Mucosa of descending colon (tissue), 3 donors: ENCODE measurements at places on chromosomes 11 and 22. TPM values are rescaled to one million over a fixed set of nuclear protein-coding genes. Genes with fewer than 3 reads are reported as not detected.

The KRTAP5-7 gene
- not detected for total RNA-seq

The TMEM45B gene
- 165 TPM for total RNA-seq

The TNRC6B gene
- 72.9 TPM for total RNA-seq

The OR10A2 gene
- not detected for total RNA-seq

The PLAAT2 gene
- 238 TPM for total RNA-seq

The WNT11 gene
- 5.2 TPM for total RNA-seq

The MUC5AC gene
- not detected for total RNA-seq

The SCGB1C1 gene
- total RNA-seq, result not detected

The CHRM1 gene
- 1.4 TPM for total RNA-seq

The ARHGAP42 gene
- total RNA-seq, result 17.6 TPM

The TIMP3 gene
- total RNA-seq, result 14.4 TPM
